ENCODE measurements at places on chromosomes 1 and 21.

GRCh38 chr1:92563457-92564216 lies 76.9 kb upstream of the GFI1 start:
- no peak for DNase-seq

- peak; percentile 11 for DNase-seq
Measured at GRCh38 chr21:40386294-40386911, 460.6 kb downstream of the DSCAM start.

DNA sequence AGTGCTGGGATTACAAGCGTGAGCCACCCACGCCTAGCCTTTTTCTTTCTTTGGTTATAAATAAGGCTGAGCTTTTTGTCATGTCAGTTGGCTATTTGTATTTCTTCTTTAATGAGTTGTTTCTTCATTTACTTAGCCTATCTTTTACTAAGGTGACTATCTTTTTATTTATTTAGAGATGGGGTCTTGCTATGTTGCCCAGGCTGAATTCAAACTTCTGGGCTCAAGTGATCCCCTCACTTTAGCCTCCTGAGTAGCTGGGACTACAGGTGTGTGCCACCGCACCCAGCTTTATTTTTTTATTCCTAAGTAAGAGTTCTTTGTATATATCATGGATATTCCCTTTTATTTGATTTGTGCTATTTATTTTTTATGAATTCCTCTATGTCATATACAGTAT lies 11.9 kb downstream of the DMBX1 start:
- no peak for DNase-seq

- no peak for DNase-seq
Measured at GRCh38 chr1:82160036-82160435, 359.3 kb downstream of the ADGRL2 start.

DNA sequence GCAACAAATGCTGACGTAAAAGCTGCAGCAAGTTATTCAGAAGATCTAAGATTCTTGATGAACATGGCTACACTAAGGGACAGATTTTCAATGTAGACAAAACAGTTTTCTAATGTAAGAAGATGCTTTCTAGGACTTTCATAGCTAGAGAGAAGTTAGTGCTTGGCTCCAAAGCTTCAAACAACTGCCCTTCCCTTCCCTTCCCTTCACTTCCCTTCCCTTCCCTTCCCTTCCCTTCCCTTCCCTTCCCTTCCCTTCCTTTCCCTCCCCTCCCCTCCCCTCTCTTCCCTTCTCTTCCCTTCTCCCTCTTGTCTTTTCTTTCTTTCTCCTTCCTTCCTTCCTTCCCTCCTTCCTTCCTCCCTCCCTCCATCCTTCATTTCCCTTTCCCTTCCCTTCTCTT lies 365.3 kb upstream of the ADGRL4 start:
- no peak for DNase-seq

DNA sequence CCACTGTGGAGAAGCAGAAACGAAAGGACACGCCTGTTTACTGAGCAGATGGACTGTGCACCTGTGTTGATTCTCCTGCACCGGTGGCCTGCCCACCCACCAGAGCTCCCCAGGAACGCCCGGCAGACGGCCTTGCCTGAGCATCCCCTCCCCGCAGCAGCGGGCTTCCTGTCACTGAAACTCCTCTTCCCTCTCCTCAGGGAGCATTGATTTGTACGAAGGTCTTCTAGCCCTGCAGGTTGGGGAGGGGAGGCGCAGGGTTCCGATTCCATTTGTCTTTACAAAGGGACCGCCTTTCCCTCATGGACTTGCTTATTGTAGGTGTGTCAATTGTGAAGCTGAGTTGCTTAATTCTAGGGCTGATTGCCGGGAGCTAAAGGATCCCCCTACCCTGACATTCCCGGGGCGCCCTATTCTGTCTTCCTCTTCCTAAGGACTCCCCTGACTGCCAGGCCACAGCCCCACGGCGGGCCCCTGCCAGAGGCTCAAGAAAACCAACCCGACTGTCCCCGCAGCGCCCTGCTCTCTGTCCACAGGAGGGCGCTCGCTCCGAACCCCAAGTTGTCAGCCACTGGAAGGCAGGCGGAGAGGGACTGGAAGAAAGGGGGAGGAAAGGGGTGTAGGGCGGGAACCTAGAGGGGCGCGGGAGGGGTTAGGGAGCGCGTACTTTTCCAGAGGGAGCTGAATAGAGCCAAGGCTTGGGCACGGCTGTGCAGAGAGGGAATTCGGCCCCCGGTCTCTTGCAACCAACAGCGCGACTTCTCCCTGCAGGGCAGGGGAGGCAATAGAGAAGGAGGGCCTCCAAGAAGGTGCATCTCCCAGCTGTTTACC lies 2.8 kb downstream of the S100A6 start:
- peak; percentile 73 for DNase-seq

DNA sequence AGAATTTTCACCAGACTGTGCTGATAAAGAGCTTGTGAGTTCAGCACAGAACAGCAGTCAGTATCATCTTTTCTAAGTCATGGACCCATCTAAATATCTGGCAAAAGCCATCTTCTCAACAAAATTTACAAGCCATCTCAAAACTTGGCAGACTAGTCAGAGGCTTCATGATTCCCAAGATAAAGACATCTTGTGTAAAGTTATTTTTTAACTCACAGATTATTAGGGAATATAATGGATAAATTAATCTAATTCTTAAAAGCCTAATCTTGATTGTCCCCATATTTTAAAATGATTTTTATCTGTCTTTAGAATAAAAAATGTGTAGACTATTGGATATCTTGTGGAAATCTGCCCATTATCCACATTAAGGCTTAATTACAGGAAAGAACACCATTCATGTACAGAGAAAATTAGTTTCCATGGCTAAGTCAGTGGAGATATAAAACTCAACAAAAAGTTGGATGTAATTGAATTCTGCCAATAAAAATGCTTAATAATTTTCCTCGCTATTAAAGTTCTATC lies 159.8 kb downstream of the ZP4 start:
- DNase-seq = no peak

- no peak for DNase-seq
Measured at GRCh38 chr1:55257958-55258357, 42.8 kb upstream of the USP24 start.

DNA sequence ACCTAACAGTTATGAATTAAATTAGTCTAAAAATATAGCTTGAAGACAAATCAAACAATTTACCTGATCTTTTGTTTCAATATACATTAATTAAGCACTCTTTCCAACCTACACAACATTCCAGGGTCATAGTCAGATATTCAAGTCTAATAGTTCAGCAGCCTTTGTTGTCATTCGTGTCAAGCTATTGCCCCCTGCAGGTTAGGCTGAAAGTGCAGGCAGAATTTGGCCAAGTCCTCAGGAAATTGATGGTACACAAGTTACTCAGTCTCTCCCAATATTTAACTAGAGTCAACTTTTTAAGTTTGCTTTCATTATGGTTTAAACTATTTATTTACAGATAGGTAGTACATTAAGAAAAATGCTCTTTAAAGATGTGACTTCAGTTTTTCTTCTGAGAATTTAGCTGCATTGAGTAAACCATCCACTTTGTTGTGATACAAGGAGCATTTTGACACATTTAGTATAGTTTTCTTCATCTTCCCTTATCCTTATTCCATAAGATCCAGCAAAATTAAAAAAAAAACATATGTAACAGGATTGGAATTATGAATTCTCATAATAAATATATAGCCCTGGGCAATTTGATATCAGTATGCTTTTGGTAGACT lies 130.3 kb upstream of the DPYD start:
- peak; percentile 59 for DNase-seq

DNA sequence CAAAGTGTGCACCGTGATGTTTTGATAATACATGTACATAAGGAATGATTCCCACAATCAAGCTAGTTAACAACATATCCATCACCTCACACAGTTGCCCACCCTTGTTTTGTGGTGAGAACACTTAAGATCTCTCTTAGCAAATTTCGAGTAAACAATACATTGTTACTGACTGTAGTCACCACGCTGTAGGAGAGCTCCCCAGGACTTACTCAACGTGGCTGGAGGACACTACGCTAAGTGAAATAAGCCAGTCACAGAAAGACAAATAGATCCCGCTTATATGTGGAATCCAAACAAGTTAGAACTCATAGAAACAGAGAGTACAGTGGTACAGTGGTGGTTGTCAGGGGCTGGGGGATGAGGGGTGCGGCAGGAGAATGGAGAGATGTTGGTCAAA lies 24.8 kb downstream of the GPR137B start:
- no peak for DNase-seq

GRCh38 chr1:224959656-224960055 lies 30.2 kb downstream of the DNAH14 start:
- DNase-seq = no peak

DNA sequence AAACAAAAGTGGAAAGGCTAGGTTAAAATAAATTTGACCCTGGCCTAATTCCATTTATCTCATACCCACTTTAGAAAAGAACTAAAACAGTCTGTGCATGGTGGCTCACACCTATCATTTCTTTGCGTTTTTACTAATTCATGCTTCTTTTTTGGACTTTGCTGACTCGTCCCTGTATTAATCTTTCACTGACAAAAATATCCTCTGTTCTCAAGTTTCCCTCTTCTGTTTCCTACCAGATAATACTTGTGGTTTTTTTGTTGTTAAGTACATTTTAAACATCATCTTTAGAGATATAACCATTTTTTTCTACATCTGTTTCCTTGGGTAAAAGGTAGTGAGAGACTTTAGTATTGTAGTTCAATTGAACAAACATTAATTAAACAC lies 11.5 kb downstream of the CNST start:
- DNase-seq = no peak

- DNase-seq = no peak
Measured at GRCh38 chr1:5254975-5255374, 600.6 kb downstream of the AJAP1 start.

- DNase-seq = no peak
Measured at GRCh38 chr1:159040206-159040605, 30.5 kb downstream of the IFI16 start.

DNA sequence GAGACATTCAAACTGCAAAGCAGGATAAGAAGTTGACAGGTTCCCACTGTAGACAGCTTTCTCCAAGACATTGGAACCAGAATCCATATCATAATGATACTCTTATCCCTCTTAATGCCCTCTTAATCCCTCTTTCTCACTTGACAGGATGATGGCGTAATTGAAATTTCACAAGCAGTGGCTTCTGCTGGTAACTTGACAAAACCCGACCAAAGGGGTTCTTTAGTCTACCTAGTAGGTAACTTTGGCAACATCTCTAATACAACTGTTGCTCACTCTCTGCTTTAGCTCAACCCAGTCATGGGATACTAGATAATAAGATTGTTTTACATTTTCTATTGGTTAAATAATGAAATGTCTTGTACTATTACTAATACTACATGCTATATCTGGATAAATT lies 34.7 kb downstream of the S100A10 start:
- DNase-seq = no peak

- no peak for DNase-seq
Measured at GRCh38 chr1:156851779-156852417, 7.0 kb downstream of the INSRR start.

- no peak for DNase-seq
Measured at GRCh38 chr1:20329793-20330542, 39.3 kb downstream of the VWA5B1 start.

DNA sequence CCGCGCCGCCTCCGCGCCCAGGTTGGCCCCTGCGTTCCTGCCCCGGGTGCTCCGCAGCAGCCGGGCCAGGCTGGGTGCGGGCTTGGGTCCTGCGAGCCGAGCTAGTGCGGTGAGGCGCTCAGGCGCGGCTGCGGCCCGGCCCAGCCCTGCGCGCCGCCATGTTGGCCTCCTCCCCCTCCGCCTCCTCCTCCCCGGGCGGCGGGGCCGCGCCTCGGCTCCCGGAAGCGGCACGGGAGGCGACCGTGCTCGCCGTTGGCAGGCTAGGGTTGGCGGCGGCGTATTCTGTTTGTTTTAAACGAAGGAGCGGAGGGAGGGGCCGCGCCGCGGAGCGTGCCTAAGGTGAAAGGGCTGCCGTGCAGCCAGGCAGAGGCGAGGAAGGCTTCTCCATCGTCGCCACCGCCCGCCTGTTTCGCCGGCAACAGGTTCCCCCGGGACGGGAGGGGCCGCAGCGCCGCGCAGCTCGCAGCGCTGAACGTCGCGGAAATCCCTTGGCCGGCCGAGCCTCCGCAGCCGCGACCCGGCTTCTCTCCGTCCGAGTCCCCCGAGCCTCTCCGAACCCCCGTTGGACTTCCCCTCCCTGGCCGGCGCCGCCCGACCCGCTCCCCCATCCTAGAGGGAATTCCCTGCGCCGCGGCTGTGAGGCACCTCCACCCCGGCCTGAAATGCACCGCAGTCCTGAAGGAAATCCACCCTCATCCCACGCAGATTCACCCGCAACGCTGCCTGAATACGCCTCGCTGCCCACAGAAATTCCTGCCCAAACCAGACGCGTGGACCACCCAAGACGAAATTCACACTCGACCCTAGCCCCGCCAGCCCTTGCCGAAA lies at the start of gene USP24:
Gene USP24 (minus strand): TSS at position 171 of the 828 bp plus-strand sequence. CDS start 251 bp downstream, outside the sequence.
- DNase-seq = peak; percentile 79

- DNase-seq = no peak
Measured at GRCh38 chr1:179077396-179077795, 4.5 kb upstream of the TOR3A start.

DNA sequence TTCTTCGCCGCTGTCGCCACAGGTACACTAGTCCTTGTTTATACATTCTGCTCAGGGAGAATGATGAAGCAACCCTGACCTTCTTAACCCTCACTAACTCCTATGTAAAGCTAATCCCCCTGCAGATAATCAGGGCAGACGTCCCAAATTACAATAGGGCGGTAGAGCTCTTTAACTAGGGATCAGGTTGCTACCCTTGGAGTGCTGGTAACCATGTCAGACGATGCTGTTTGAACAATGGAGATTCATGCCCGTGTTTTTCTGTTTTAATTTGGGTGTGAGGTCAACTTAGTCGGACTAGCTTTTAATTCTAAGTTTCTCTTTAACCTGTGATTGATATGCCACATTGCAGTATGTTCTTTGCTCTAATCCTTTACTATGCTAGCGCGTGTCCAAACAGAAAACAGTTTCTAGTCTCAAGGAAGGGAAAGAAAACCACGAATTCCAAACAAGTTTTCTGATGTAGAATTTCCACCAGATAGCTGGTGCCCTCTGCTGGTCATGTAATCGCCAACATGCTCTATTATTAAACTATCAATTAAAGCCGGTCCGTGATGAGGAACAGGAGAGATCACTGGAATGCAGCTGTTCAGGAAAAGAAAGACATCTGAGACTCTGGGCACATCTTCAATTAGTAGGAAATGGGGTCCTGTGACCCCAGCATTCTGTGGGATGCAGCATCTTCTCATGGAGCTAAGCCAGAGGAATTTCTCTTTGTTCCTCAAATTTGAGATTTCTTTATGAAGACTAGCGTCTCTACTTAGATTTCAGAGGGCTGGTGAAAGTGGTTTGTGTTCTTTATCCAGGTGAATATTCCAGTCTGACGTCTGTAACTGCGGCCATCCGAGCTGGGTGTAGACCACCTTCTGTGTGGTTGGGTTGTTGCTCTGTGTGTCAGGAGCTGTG lies 18.3 kb upstream of the VAMP3 start:
- DNase-seq = peak; percentile 25

- no peak for DNase-seq
Measured at GRCh38 chr1:86082183-86082582, 74.4 kb downstream of the COL24A1 start.
